ENCODE measurements at places on chromosomes 7 and 10.

- no peak for DNase-seq
Measured at GRCh38 chr10:122363722-122364463, 10.6 kb upstream of the PLEKHA1 start.

GRCh38 chr7:33072471-33072870 is 9.9 kb upstream of the NT5C3A start:
- DNase-seq = no peak

- peak; percentile 50 for DNase-seq
Measured at GRCh38 chr7:130733931-130734814, at the start of gene KLF14. Gene KLF14, minus strand, starts transcription at chr7:130734207. Its CDS starts 174 bp downstream, at chr7:130734033.

- DNase-seq = no peak
Measured at GRCh38 chr7:42071372-42072261, 165.4 kb downstream of the GLI3 start.

DNA sequence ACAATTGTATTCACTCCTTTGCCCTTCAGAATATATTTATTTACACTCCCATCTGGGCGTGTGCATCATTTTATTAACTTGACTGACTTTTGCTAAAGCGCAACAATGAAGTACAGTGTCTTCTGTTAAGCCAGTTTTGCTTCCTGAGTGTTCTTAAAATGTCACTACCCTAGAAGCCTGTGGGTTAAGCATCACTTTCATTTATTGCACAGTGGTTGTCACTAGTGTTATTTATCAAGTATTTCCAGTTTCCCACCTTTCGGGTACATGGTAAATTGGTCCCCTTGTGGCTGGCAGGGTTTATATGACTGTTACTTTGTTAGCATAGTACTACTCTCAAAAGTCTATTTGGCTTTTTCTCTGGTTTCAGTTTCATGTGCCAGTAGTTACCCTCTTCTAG is 3.3 kb downstream of the HILPDA start:
- no peak for DNase-seq

DNA sequence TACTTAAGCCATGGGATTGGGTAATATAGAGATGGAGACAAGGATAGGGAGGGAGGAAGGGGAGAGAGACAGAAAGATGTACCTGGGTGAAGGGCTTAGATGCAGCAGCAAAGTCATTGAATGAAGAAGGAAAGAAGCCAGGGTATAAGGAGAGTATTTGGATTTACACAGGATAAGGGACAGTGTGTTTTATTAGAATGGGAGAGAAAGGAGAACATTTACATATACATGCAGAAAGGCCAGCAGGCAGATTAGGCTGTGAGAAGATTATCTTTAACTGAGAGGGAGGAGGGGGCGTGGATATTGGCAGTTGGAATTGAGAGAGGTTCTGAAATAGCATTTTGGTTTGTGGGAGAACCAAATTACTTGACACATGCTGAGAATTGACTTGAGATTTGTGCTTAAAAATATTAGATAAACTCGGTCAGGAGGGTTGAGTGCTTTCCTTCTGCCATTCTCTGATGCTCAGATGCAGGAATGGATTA is 161.5 kb upstream of the ZNF804B start:
- DNase-seq = no peak

DNA sequence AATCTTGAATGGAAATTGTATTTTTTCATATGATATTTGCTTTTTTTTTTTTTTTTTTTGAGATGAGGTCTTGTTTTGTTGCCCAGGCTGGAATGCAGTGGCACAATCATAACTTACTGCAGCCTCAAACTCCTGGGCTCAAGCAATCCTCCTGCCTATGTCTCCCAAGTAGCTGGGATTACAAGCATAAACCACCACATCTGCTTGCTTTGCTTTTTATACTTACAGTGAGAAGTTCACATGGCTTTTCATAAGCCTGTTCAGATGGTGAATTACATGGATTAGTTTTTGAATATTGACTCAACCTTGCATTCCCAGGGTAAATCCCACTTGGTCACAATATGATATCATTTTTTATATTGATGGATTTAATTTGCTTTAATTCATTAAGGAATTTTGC is 22.0 kb downstream of the LRRD1 start:
- DNase-seq = no peak

DNA sequence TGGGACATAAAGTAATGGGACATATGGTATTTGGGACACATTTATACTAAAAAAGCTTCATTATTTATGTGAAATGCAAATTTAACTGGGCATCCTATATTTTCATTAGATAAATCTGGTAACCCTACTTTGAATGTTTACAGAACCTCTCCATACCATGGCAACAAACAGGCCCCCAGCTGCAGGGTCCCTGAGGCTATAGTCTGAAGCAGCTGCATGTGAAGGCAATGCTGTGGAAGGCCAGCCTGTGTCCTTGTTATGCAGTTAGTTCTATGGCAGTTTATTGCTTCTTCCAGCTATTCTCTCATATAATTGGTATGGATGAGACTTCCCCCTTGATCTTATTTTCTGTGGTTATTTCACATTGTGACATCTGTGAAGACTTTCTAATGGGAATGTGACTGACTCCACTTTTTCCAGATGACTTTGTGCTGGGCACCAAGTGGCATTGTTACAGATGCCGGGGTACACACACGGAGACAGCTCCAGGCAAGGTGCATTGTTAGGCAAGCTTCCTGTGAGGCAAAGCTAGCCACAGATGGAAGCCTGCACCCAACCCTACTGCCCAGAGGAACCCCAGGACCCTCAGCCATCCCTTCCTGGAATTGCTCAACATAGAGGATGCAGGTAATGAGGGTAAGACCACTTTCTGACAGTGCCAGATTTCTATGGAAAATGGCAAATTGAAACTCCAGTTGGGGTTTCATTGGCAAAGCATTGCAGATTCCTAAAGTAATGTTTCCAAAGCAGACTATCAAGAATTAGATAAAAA is 49.5 kb upstream of the ADAM12 start:
- no peak for DNase-seq

- DNase-seq = no peak
Measured at GRCh38 chr10:79268742-79269141, 78.5 kb upstream of the PPIF start.

- DNase-seq = no peak
Measured at GRCh38 chr10:62014510-62014909, 113.0 kb downstream of the ARID5B start.

DNA sequence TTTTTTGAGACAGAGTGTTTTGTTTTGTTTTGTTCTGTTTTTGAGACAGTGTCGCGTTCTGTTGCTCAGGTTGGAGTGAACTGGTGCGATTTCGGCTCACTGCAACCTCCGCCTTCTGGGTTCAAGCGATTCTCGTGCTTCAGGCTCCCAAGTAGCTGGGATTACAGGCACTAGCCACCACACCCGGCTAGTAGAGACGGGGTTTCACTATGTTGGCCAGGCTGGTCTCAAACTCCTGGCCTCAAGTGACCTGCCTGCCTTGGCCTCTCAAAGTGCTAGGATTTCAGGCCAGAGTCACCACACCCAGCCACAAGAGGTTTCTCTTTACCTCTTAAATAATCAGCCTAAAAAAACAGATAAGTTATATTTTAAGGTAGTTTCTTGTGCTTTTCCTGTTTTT is 8.7 kb upstream of the ARHGAP12 start:
- DNase-seq = no peak

- DNase-seq = no peak
Measured at GRCh38 chr10:75065076-75065475, 46.4 kb upstream of the SAMD8 start.

DNA sequence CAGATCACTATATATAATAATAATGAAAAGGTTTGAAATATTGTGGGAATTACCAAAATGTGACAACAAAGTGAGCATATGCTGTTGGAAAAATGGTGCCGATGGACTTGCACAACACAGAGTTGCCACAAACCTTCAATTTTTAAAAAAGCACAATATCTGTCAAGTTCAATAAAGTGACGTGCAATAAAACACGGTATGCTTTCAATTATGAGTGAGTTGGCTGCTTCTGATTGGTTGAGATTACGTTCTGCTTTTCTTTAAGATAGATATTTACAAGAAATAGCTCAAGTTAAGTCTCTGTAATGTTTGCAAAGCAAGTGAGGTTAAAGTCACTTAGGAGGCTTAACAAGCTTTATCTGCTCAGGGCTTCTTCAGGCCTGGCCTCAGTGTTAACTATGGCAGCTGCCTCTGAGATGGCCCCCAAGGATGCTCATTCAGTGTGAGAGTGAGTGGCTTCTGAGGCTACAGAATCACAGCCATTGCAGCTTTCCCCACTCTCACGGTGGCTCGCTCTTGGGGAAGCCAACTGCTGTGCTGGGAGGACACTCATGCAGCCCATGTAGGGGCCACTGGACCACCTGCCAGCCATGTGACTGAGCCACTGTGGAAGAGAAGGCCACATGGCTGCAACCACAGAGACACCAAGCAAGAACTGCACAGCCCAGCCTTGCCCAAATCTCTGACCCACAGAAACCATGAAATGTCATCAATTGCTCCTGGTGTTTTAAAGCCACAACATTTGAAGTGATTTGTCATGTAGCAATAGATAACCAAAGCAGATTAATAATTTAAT is 78.3 kb upstream of the TMEM72 start:
- no peak for DNase-seq

GRCh38 chr7:94297397-94297838 is 97.3 kb upstream of the COL1A2 start:
- DNase-seq = no peak

GRCh38 chr10:69364232-69364940 is 52.3 kb downstream of the TACR2 start:
- DNase-seq = no peak
